ENCODE measurements at places on chromosomes 4 and X. TPM values are rescaled to one million over a fixed set of nuclear protein-coding genes. Genes with fewer than 3 reads are reported as not detected.

DNA sequence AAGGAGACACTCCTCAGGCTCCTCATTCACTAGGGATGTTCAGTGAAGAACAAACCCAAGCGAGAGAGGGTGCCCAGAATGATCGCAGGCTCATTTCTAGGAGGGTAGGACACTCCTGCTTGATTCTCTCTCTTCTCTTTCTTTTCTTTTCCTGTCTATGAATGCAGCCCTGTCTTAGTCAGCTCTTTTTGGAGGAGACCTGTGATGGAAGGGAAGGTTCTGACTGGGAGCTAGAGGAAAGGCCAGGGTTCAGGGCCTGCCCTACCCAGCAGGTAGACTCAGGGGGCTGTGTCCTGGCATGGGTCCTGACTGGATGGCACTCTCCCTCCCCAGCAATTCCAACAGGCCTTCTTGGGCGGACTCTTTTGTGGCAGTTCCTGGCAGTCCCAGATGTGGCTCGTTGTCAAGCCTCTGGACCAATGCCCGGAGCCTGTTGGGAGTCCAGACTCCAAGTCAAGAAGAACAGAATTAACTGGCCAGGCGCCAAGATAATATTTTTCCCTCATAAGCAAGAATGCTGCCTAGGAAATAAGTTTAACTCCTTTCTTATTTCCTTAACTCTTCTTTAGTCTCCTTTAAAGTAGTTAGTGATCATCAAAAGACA, 139.4 kb upstream of the SCML1 start:
- DNase-seq: peak; percentile 77

DNA sequence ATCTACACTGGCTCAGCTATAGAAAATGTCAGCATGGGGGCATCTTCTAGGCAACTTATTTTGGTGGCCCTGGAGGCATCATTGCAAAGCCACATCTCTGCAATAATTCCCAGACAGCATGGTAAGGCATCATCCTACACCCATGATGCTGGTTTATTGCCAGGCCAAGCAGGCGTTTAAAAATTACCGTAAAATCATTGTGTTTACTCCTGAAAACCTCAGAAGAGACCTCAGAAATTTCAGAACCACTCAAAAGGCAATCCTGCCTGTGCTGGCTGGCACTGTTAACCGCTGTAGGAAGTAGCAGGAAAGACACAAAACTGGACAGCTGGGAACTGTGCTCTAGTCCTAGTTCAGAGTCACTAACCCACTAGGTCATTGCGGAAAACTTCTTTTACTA, 63.2 kb downstream of the MID1 start:
- no peak for DNase-seq

DNA sequence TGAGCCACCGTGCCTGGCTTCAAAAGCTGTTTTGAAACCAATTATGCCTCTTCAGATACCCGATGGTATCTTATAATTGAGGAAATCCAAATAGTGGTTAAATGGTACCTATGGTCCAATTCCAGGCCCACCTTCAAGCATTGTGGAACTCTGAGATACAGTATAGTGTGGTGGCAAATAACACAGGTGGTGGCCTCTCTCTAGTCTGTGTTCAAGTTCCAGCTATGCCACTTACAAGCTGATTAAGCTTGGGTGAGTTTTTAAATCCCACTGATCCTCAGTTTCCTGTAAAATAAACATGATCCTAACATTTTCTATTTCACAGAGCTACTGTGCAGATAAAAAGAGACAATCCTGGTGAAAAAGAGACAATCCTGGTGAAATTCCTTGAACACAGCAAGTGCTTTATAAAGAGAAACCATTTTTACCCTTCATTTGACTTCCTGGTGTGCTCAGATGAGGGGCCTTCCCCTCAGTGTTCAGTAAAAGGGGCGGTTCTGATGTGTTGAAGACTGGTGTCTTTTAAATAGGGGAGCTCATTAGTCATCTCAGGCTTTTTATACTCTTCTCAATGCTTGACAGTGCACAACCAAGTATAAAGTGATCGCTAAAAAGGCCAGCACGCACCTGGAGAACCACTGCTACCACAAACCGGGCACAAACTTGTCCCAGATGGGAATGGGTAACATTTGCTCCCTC, 30.8 kb upstream of the CD40LG start:
- no peak for DNase-seq

GRCh38 chrX:71949844-71950445, 39.3 kb downstream of the NHSL2 start:
- DNase-seq: no peak

- DNase-seq: no peak
Measured at GRCh38 chr4:85478576-85478975, 3.6 kb downstream of the ARHGAP24 start.

- DNase-seq: no peak
Measured at GRCh38 chrX:84186603-84187532, 1.1 kb downstream of the RPS6KA6 start.

GRCh38 chrX:9378980-9379696, 85.7 kb upstream of the TBL1X start:
- no peak for DNase-seq

DNA sequence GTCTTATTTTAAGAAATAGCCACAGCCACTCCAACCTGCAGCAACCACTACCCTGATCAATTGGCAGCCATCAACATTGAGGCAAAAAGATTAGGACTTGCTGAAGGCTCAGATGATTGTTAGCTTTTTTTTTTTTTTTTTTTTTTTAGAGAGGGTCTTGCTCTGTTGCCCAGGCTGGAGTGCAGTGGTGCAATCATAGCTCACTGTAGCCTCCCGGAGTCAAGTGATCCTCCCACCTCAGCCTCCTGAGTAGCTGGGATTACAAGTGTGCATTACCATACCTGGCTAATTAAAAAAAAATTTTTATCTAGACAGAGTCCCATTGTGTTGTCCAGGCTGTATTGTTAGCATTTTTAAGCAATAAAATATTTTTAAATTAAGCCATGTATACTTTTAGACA, 26.5 kb downstream of the RHOH start:
- no peak for DNase-seq

- no peak for DNase-seq
Measured at GRCh38 chrX:38277802-38278201, 49.5 kb downstream of the RPGR start.

DNA sequence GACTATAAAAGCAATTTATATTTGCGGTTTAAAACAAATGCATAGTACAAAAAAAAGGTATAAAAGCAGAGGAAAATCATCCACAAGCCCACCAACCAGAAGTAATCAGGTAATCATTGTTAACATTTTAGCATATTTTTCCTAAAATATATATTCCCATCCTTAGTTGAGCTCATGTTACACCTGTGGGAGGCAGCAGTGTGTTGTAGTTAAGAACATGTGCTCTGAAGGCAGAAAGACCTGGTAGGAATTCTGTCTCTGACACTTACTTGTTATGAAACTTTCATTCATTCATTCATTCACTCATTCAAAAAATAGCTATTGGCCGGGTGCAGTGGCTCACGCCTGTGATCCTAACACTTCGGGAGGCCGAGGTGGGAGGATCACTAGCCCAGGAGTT, 15.4 kb upstream of the CDKL5 start:
- no peak for DNase-seq

DNA sequence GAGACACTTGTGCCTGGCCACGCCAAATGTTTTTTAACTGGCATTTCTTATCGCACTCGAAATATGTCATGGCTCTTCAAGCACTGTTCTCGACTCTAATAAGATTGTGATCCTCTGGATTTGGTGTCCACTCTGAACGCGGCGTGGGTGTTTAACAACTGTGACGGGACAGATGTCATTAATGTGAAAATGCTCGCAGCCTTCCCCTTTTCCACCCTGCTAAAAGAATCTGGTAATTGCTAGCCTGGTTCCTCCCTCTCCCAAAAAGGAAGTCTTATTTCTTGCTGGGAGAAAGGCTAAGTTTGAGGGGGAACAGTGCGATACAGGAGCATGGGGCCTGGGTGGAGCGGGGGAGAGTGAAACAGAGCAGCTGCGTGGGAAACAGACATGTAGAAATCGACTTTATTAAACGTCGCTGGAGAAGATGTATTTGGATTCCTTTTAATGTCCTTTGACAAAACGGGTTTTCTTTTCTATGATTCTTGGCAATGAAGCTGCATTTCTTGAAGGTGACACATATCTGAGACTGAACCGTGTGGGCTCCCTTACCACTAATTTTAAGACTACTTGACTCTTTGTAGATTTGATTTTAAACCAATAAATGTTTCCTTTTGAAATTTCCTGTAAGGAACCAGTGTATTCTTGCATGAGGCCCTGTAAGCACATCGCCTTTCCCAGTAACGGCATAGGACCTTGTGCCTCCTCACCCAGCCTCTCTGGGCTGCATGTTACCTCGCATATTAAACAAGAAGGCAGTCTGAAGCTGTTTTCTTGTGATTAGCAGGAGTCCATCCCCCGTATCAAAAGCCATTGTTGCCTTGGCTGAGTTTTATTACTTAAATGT, 17.8 kb downstream of the TBC1D1 start:
- DNase-seq: no peak

DNA sequence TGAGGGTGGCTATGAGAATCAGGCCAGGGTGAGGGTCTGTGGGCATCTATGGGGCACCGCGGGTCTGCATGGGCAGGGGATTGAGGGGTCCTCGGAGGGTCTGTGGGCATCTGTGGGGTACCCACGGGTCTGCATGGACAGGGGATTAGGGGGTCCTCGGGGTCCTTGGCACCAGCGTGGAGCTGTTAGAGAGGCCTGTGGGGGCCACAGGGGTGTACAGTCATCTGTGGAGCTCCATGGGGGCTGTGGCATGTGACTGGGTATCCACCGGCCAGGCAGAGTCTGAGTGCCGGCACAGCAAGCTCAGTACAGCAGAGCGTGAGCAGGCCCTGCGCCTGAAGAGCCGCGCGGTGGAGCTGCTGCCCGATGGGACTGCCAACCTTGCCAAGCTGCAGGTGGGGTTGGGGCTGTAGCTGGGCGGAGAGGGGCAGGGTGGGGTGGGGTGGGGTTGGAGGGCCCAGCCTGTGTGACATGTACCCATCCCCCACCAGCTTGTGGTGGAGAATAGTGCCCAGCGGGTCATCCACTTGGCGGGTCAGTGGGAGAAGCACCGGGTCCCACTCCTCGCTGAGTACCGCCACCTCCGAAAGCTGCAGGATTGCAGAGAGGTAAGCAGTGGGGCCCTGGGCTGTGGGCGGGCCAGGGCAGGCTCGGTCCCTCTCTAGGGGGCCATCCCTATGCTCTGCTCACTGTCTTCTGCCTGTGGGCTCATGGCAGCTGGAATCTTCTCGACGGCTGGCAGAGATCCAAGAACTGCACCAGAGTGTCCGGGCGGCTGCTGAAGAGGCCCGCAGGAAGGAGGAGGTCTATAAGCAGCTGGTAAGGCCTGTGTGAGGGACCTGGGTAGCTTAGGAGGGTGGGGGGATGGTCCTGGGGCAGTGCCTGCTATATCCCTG, 12.9 kb downstream of the CCDC22 start:
- no peak for DNase-seq

DNA sequence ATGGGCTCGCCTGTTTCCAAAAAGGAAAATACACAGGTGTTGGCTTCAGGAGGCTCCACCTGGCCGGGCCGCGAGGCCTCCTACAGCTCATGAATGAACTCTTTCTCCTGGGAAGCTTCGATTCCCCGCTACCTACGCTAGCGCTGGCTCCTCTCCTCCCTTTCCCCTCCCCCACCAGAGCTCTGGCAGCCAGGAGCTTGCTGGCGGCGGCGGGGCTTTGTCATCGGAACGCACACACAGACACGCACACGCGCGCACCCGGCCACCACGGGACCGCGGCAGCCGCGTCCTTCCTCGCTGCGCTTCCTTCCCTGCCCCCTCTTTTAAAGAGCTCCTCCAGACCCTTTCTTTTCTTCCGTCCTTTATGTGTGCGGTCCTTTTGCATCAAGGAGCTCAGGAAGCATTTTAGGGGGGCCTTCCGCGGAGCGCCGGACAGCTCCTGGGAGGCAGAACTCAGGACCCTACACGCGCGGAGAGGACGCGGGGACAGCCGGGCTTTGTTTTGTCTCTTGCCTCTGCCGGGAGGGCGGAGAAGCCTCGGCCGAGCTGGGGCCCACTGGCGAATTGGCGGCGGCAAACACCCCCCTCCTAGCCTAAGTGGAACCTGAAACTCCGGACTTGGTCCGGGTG, 70.2 kb upstream of the BCOR start:
- no peak for DNase-seq

DNA sequence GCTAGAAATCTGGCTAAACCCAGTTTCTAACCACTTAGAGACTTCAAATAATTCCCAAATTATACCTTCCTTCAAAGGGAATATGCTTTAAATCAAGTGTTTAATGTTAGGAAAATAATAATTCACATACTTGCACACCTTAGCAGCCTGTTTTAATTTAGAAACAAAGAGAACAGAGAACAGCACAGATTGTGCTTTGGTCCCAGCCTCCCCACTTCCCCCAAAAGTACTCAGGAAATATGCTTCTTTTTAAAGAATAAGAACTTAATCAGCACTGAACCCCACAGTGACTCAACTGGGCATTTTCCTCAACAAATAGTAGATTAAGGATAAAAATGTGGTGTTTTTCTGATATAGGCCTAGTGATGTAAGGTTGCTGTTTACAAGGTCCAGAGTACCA, 295.8 kb downstream of the GBA3 start:
- DNase-seq: no peak

DNA sequence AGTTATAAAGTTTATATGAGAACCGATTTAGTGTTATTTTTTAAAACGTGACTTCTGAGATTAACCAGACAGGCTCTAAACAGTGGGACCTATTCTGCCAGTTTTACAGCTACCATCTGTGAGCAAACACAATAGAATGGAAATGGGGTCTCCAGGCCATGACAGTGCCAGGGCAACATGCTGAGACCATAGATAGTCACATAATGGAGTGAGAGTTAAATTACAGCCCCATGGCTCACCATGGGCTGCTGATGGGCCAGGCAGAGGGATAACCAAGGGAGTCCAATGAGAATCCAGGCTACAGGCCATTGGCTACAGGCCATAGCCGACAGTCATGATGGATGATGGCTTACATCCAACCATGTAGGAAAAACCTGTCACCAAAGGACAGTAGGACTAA, 183.5 kb upstream of the NDP start:
- no peak for DNase-seq

GRCh38 chr4:73309211-73309610, 50.6 kb upstream of the ANKRD17 start:
- no peak for DNase-seq

DNA sequence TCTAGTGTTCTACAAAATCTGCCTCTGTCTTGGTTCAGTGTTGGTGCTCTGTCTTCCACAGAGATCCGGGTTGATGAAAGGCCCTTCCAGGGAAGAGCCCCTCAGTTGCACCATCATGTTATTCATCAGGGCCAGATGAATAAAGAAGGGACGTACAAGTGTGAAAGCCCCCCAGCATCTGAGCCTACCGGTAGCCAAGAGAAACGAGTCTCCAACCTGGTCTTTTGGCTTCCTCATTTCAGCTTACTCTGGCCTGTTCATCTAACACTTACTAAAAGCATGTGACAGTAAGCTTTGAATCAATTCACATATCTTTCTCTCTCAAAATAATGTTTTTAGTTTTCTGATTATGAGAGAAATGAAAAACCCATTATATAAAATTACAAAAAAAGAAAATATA, 19.2 kb downstream of the MEPE start:
- DNase-seq: no peak

The TMPRSS11F gene
- not detected for total RNA-seq

The CSAG1 gene
- total RNA-seq: not detected

The CACNA1F gene
- 4.0 TPM for total RNA-seq

The MTTP gene
- total RNA-seq: 0.22 TPM

The WNK3 gene
- total RNA-seq: 0.89 TPM

The ALPK1 gene
- total RNA-seq: 68.0 TPM

The CCKAR gene
- total RNA-seq: not detected

The TMEM35A gene
- total RNA-seq: 0.46 TPM

The NUDT11 gene
- total RNA-seq: 0.37 TPM

The LDB2 gene
- 34.6 TPM for total RNA-seq
